ENCODE measurements at places on chromosomes 4 and X.

GRCh38 chr4:145218251-145218650, 37.9 kb upstream of the OTUD4 start:
- DNase-seq = no peak

GRCh38 chr4:161577579-161578301, 586.1 kb downstream of the FSTL5 start:
- no peak for DNase-seq

DNA sequence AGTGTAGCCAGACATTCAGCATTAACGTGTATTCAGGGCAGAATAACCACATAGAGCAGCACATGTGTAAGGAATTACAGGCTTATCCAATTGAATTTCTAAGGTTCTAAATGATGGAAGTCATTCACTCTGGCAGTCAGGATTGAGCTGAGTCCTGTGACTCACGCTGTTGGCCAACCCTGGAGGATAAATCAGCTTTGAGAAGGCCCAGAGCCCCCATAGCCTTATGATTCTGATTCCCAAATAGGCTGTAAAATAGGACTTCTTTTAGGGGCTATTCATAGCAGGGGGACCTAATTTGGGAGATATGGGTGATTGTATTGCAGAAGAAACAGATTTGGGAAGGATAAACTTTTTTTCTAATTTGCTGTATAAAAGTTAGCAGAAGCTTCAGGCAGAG, 8.1 kb upstream of the HPF1 start:
- DNase-seq = no peak

DNA sequence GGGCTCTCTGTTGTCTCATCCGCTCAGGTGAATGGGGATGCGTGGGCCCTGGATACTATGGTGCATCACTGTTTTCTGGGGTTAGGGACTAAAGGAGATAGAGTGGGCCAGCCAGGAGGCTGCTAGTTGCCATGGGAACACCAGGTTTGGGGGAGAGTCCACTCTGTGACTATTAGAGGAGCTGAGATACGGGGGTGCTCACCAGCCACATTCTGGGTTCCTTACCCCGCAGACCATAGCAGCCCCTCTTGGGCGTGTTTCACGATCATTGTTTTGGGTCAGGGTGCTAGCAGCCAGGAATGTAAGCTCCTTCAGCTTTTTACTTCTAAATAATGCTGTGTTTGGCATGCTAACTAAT, 4.6 kb downstream of the EFNB1 start:
- no peak for DNase-seq

- DNase-seq = no peak
These were observed 29.2 kb downstream of the QDPR start for GRCh38 chr4:17482716-17483115.

DNA sequence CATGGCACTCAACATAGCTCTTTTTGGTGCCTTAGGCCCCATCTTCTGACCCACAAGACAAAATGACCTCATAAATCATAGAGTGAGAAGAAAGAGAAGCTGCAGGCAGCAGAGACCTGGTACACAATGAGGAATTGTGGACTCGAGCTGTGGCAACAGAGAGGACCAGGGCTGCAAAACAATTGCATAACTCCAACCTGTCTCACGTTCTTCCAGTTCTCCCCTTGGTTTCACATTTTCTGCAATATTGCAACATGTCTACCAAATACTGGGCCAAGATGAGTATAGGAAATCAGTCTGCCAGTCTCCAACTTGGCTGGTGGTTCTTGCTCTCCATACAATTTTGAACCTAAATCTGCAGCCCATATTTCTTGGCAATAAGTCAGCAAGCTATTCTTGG, 105.3 kb downstream of the KDR start:
- DNase-seq = no peak

DNA sequence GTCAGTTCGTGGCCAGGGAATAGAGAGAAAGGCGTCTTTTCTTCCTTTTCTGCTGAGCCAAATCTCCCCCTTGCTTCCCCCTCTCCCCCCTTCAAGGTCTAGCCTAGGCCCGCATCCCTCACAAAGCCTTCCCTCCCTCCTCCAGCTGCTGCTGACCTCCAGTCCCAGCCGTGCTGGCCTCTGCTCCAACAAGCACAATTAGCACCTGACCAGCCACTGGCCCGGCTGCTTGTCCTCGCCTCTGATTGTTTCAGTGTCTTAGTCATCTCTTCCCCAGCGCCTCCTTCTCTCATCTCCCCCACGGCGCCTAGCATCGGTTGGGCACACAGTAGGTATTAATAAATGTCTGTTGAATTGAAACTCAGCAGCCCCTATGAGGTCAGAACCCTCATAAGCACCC, 4.2 kb downstream of the ELF4 start:
- DNase-seq = no peak

DNA sequence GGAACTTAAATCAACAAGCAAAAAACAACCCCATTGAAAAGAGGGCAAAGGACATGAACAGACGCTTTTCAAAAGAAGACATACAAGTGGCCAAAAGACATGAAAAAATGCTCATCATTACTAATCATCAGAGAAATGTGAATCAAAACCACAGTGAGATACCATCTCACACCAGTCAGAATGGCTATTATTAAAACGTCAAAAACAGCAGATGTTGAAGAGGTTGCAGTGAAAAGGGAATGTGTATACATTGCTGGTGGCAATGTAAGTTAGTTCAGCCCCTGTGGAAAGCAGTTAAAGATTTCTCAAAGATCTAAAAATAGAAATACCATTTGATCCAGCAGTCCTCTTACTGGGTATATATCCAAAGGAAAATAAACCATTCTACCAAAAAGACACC, 22.6 kb downstream of the RTL9 start:
- no peak for DNase-seq

DNA sequence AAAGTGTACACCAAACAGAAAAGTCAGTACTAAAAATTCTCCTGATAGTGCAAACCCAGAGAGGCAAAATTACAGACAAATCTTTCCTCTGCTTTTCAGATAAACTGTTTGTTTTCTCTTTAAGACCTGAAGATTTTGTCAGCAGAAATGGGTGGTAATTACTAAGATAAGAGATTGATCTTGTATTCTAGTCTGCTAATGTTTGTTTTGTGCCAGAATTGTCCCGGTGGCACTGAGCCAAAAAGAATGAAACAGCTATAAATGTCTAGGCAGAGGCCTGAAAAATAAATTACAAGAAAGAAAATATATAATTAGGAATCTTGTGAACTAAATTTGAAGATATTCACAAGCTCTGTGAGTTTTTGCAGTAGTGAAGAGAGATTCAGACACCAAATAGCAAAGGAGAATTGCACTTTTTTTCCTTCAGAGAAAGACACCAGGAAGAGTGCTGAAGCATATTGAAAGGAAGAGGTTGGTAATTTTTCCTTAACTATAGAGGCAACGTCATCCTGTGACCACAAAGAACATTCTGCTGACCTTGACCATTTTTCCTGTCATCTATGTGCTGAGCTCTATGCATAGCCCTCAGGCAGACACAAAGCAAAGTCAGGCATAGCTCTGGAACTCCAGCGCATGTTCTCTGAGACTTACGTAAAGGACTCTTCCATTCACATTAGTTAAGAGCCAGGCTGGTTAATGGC, 314.5 kb upstream of the RASGEF1B start:
- no peak for DNase-seq

- DNase-seq = no peak
These were observed 9.9 kb upstream of the WDR45 start for GRCh38 chrX:49089553-49089952.

- DNase-seq = no peak
These were observed 1.2 kb upstream of the EFHC2 start for GRCh38 chrX:44344687-44345086.

DNA sequence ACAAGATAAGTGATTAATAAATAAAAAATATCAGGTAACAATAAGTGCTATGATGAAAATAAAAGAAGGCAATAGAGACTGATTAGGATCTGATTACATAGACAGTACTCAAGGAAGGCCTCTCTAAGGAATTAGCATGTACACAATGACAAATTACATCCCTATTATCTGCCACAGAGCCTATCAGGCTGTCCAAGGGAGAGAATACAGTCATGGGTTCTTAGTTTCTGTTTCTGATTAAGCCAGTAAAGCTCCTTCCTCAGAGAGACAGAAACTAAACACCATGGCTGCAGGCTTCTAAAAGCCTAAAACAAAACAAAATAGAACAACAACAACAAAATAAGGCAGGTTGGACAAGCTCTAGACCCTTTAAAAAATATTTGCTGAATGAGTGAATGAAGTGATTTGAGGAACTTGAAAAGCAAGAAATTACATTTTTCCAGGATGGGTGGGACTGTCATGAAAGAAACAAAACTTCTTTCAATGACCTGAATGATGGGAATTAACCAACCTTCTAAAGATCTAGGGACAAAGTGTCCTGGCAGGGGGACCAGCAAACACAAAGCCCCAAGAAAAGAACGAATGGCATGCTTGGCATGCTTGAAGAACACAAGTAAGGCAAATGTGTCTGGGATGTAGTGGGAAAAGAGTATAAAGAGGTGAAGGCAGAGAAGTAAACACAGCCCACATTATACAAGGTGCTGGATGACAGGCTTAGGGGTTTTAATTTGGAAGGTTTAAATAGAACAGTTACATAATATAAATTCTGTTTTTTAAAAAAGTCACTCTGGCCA, 44.1 kb downstream of the NAA11 start:
- no peak for DNase-seq

DNA sequence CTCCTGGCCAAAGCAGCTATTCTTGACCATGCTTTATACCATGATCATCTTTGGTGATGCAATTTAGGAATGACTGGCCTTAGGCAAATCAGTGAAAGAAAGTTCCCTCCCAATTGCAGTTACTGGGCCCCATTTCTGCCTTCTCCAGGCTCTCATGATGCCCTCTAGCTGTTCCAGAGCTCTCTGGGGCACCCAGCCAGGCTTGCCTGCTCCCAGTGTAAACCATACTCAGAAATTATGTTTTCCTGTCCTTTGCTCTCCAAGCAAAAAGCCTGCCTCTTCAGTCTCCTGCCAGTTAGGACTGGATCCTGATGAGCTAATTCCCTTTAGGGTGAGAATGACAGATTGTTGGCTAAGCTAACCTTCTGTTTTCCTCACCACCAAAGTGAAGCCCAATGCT, 85.3 kb upstream of the RBPJ start:
- DNase-seq = no peak

- DNase-seq = no peak
These were observed 26.4 kb upstream of the FGFBP2 start for GRCh38 chr4:15989424-15989823.

DNA sequence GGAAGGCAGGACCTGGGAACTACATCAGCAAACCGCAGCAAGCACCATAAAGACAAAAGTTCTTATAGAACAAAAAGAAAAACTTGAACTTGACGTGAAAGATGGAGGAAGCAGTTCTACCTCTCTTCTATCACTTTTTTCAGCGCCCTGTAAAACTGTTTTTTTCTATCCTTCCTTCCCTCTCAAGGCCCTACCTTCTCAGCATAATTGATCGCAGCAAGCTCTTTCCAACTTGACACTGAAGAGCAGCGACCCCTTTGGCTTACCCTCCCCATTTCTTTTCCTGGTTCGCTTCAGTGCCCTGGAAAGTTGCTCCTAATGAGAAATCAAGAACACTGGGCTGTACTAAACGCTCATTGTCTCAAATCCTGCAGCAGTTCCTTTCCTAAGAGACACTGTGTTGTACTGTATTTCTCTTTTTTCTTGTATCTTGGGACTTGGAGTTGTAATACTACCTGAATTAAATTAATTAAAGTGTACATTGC, 150.6 kb upstream of the SLC4A4 start:
- no peak for DNase-seq

GRCh38 chrX:15680401-15680800, 15.8 kb upstream of the CLTRN start:
- no peak for DNase-seq

DNA sequence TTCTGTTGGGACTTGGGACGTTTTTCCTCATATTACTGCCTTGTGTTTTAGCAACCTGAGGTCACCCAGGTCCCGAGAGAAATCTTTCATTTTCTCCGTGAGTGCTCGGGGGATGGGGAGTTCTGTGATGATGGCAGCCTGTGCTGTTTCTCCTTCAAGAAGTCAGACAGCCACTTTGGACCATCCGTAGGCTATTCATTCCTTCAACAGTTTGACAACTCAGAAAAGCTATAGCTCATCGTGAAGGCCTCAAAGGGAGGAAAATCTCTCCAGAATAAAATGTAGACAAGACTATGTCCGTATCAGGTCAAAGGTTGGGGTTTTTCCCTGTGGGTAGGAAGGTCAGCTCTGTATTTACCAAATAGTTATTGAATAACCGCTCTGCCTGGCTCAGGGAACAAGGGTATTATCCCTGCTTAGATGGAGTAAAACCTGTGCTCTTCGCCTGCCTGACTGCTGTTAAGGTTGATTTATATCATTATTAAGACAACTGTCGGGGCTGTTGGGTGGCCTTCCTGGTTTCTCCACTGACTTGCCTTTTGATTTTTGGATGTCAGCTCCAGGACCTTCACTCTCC, 36.6 kb downstream of the FAM114A1 start:
- DNase-seq = no peak

DNA sequence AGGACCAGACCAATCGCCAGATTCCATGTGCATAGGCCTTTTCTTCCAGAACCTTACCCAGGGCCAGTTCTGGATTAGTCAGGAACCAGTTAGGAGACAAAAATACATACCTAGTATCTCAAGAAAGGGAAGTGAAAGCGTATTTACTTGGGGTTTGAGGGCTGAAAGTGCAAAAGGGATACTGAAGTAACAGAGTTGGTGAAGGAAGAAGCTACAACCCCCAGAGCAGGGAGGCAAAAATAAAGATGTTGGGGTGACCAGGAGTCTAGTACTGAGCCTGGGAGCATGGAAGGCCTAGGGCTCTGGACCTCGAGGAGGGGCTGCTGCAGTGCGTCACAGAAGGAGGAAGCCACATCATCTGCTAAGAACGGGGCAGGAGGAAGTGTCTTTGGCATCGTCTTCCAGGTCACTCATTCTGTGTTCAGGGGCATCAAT, 38.3 kb downstream of the TKTL1 start:
- DNase-seq = no peak

- no peak for DNase-seq
These were observed 100.6 kb upstream of the CBR4 start for GRCh38 chr4:169110633-169111032.

DNA sequence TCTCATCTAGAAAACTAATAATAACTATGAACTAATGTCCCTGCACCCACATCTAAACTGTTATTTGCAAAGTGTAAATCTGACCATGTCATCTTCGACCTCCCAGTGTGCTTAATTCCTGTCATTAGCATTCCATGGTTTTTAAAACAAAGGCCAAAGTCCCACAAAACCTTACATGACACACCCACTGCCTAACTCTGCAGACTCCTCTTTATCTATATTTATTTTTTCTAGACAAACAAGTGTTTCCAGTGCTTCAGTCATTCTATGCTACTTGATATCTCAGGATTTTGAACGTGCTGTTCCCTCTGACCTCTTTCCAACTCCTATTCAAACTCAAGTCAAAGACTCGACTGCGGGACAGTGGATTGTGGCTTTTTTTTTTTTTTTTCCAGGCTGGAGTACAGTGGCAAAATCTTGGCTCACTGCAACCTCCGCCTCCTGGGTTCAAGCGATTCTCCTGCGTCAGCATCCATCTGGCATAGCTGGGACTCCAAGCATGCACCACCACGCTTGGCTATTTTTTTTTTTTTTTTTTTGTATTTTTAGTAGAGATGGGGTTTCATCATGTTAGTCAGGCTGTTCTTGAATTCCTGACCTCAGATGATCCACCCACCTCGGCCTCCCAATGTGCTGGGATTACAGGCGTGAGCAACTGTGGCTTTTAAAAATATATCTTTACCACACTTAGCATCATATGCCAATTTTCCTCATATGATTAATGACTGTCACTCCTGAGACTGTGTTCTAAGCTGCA, 1511.0 kb downstream of the ARAP2 start:
- DNase-seq = no peak
